ENCODE measurements at places on chromosomes 11 and 22. TPM values are rescaled to one million over a fixed set of nuclear protein-coding genes. Genes with fewer than 3 reads are reported as not detected.

GRCh38 chr11:19290356-19290755 lies 49.6 kb upstream of the E2F8 start:
- H3K27me3 ChIP-seq, result no peaks in the 10 kb centered on the region
- H3K4me3 ChIP-seq, result no peak overlapping the region
- DNase-seq, result no peak
- H3K27ac ChIP-seq, result no peak overlapping the region

DNA sequence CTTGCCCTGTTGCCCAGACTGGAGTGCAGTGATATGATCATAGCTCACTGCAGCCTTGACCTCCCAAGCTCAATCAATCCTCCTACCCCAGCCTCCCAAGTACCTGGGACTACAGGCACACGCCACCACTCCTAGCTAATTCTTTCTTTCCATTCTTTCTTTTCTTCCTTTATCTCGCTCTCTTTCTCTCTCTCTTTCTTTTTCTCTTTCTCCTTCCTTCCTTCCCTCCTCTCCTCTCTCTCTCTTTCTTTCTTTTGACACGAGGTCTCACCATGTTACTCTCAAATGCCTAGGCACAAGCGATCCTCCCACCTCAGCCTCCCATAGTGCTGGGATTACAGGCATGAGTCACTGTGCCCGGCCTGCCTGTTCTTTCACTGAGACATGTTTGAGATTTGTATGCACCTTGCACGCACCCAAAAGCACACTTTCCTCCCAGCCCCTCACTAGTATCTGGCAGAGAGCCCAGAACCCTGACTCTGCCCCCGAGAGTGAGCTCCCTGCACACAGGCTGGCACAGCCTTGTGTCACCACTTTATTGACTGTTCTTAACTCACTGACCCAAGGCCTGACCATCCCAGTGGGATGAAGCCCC lies 56.8 kb downstream of the CD6 start:
- peaks cover 8% of the 10 kb centered on the region for H3K27me3 ChIP-seq
- no peak overlapping the region for H3K27ac ChIP-seq
- H3K4me3 ChIP-seq, result no peak overlapping the region
- H3K4me1 ChIP-seq, result peaks cover 4% of the 10 kb centered on the region
- no peak for DNase-seq
- no peaks in the 10 kb centered on the region for H3K36me3 ChIP-seq

DNA sequence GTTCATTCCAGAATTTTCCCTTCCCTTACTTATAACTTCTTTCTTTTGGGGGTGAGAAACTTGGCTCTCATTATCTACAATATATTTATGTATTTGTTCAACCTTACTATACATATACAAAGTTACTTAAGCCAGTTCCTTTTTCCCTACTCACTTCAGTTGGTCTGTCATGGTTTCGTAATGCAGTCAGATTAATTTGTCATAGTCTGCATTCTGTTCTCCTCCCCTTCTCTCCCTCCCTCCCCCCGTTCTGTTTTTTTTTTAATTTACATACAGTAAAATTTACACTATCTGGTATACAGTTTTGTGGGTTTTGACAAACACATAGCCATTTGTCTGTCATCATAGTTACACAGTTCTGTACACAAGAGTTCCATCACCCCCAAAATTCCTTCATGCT lies 71.8 kb upstream of the ADORA2A start:
- no peaks in the 10 kb centered on the region for H3K27me3 ChIP-seq
- DNase-seq, result no peak
- no peak overlapping the region for H3K4me3 ChIP-seq
- H3K27ac ChIP-seq, result no peak overlapping the region

- no peak overlapping the region for H3K27ac ChIP-seq
- no peak overlapping the region for H3K4me3 ChIP-seq
- no peaks in the 10 kb centered on the region for H3K4me1 ChIP-seq
- no peaks in the 10 kb centered on the region for H3K36me3 ChIP-seq
- DNase-seq, result no peak
- peaks cover 10% of the 10 kb centered on the region for H3K27me3 ChIP-seq
Observed at GRCh38 chr11:122307476-122308035, 191.5 kb upstream of the BLID start.

CNIH2 gene
- 1.7 TPM for total RNA-seq

OR52E4 gene
- total RNA-seq, result not detected

GRCh38 chr11:126405374-126405773 lies 49.9 kb downstream of the ST3GAL4 start:
- H3K36me3 ChIP-seq, result no peaks in the 10 kb centered on the region
- DNase-seq, result no peak
- peak overlapping the region; percentile 76 for H3K27ac ChIP-seq
- no peaks in the 10 kb centered on the region for H3K27me3 ChIP-seq
- H3K4me1 ChIP-seq, result no peaks in the 10 kb centered on the region
- H3K4me3 ChIP-seq, result no peak overlapping the region

- no peaks in the 10 kb centered on the region for H3K4me1 ChIP-seq
- no peak overlapping the region for H3K4me3 ChIP-seq
- H3K27me3 ChIP-seq, result no peaks in the 10 kb centered on the region
- no peak overlapping the region for H3K27ac ChIP-seq
- DNase-seq, result no peak
Observed at GRCh38 chr22:24090581-24090980, 79.5 kb downstream of the CABIN1 start.

OR2D2 gene
- 0.24 TPM for total RNA-seq

RAB3IL1 gene
- total RNA-seq, result 10.8 TPM

- peak overlapping the region; percentile 73 for H3K27ac ChIP-seq
- peaks cover 18% of the 10 kb centered on the region for H3K4me1 ChIP-seq
Observed at GRCh38 chr22:32880893-32881596, 79.5 kb downstream of the TIMP3 start.

OR6T1 gene
- total RNA-seq, result not detected

DNA sequence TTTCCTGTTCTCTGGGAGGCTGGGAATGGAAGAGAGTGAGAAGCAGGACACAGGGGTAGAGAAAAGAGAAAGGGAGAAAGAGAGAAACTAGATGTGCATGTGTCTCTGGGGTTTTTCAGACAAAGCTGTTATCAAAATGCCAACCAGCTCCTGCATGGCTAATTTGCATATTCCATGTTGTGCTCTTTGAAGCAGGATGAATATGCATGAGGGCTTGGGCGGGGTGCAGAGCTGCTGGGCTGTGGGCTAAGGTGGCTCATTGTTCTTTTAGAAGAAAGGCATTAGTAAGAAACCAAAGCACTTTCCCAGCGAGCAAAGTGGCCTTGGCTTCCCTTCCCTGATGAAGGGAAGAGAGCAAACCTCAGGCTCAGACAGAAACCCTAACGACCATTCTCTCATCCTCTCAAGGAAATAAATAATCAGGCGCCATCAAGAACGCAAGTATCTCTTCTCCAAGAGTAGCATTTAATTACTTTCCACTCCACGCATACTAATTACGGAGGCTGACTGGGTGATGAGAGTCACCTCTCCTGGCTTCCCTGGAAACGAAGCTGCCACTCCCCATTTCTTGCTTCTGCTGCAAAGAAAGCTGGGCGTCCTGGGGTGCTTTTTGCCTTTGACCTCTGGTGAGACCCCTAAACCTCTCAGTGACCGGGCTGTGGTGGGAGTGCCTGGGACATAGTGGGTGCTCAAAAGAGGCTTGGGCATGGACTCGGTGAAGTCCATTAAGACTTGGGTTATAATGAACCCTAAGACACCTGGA lies 54.2 kb downstream of the FEZ1 start:
- no peak for DNase-seq
- H3K27me3 ChIP-seq, result peaks cover 16% of the 10 kb centered on the region
- no peak overlapping the region for H3K27ac ChIP-seq
- no peaks in the 10 kb centered on the region for H3K36me3 ChIP-seq
- H3K4me3 ChIP-seq, result no peak overlapping the region
- H3K4me1 ChIP-seq, result no peaks in the 10 kb centered on the region

GRCh38 chr11:133269267-133269666 lies 263.0 kb downstream of the OPCML start:
- DNase-seq, result no peak
- no peaks in the 10 kb centered on the region for H3K4me1 ChIP-seq
- H3K4me3 ChIP-seq, result no peak overlapping the region
- no peak overlapping the region for H3K27ac ChIP-seq

MICAL2 gene
- total RNA-seq, result 55.6 TPM

GRCh38 chr11:1872267-1872985 lies 19.3 kb downstream of the PRR33 start:
- no peaks in the 10 kb centered on the region for H3K36me3 ChIP-seq
- H3K27me3 ChIP-seq, result no peaks in the 10 kb centered on the region
- no peak overlapping the region for H3K27ac ChIP-seq
- H3K4me3 ChIP-seq, result no peak overlapping the region
- no peak for DNase-seq

DNA sequence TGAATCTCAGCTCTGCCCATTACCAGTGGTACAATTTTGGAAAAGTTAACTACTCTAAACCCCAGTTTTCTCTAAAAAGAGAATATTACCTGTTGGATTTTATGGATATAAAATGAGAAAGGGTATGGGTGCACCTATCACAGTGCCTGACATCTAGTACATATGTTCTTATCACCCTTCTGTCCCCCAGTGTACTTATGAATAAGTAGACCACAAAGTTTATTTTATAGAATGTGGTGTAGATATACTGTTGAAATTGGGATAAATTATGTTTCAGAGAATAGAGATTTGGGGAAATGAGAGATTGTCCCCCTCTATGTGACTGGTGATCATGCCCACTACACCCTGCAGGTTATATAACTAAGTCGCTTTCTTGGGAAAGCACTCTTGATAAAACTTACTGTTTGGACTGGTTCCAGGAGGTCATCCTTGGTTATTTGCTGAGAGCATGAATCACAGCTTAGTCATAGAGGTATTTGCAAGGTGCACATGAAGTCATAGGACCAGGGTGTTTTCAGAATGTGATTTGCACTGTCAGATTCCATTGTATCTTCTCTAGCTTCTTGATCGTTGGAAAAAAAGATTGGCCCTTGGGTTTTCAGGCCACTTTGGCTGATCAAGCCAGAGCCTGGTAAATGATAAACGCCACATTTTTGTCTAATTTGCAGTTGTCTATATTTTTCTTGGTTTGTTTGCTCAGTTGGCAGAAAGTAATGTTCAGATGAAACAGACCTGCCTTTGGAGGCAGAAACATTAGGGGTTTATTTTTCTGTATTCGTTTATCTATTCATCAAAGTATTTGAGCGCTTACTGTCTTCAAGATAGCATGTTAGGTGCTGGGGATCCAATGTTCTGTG lies 21.3 kb downstream of the STX3 start:
- peaks cover 4% of the 10 kb centered on the region for H3K36me3 ChIP-seq
- H3K27ac ChIP-seq, result peak overlapping the region; percentile 95
- no peak overlapping the region for H3K4me3 ChIP-seq
- H3K4me1 ChIP-seq, result peaks cover 47% of the 10 kb centered on the region
- peak; percentile 88 for DNase-seq
- H3K27me3 ChIP-seq, result no peaks in the 10 kb centered on the region

GRCh38 chr22:27641049-27641795 lies 160.3 kb downstream of the MN1 start:
- no peak overlapping the region for H3K4me3 ChIP-seq
- no peaks in the 10 kb centered on the region for H3K36me3 ChIP-seq
- peaks cover 24% of the 10 kb centered on the region for H3K4me1 ChIP-seq
- H3K27me3 ChIP-seq, result no peaks in the 10 kb centered on the region

GRCh38 chr11:124168796-124169195 lies 14.3 kb upstream of the OR10D3 start:
- no peak for DNase-seq
- H3K27me3 ChIP-seq, result no peaks in the 10 kb centered on the region
- H3K4me3 ChIP-seq, result no peak overlapping the region
- H3K4me1 ChIP-seq, result no peaks in the 10 kb centered on the region
- H3K27ac ChIP-seq, result no peak overlapping the region
- no peaks in the 10 kb centered on the region for H3K36me3 ChIP-seq

DNA sequence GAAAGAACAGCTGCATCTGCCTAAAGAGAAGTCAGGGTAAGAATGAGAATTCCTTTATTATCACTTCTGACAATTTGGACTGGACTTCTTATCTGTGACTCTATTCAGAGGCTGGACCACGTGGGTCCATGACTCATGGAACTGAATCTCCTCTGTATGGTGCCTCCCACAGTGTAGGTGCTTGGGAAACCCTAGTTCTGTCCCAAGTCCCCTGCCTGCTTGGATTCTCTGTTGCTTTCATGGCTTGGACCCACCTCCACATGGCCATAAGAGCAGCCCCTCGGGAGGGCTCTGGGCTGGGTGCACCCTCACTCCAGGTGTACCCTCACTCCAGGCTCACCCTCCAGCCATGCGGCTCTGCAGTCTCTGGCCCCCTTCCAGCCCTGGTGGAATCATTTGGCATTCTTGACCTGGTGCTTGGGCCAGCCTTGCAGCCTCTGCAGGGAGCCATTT lies 153.4 kb downstream of the CACNA1I start:
- H3K27me3 ChIP-seq, result no peaks in the 10 kb centered on the region
- H3K4me3 ChIP-seq, result no peak overlapping the region
- DNase-seq, result peak; percentile 74
- no peaks in the 10 kb centered on the region for H3K36me3 ChIP-seq
- H3K4me1 ChIP-seq, result peaks cover 7% of the 10 kb centered on the region
- H3K27ac ChIP-seq, result peak overlapping the region; percentile 77

GLYAT gene
- 0.77 TPM for total RNA-seq

DNA sequence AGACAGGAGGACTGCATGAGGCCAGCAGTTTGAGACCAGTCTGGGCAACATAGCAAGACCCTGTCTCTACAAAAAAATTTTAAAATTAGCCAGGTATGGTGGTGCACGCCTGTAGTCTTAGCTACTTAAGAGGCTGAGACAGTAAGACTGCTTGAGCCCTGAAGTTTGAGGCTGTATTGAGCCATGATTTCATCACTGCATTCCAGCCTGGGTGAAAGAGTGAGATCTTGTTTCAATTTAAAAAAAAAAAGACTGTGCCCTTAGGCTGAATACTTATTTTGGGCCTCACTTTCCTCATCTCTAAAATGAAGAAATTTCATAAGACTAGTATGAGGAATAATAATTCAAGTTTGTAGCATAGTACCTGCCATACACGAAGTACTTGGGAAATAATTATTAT lies 6.9 kb downstream of the AQP11 start:
- H3K4me1 ChIP-seq, result peaks cover 4% of the 10 kb centered on the region
- no peak for DNase-seq
- H3K36me3 ChIP-seq, result no peaks in the 10 kb centered on the region

BTBD18 gene
- not detected for total RNA-seq

GRCh38 chr11:96001037-96001436 lies 77.1 kb upstream of the MTMR2 start:
- DNase-seq, result no peak
- H3K4me1 ChIP-seq, result peaks cover 12% of the 10 kb centered on the region
- peak overlapping the region; percentile 3 for H3K27ac ChIP-seq
- no peak overlapping the region for H3K4me3 ChIP-seq
- H3K27me3 ChIP-seq, result no peaks in the 10 kb centered on the region

SLC35F2 gene
- total RNA-seq, result 14.9 TPM

- no peak overlapping the region for H3K4me3 ChIP-seq
- H3K36me3 ChIP-seq, result no peaks in the 10 kb centered on the region
- H3K27me3 ChIP-seq, result no peaks in the 10 kb centered on the region
- DNase-seq, result no peak
- H3K4me1 ChIP-seq, result no peaks in the 10 kb centered on the region
Observed at GRCh38 chr22:50612528-50613221, 12.1 kb downstream of the MAPK8IP2 start.

OR52W1 gene
- not detected for total RNA-seq

DNA sequence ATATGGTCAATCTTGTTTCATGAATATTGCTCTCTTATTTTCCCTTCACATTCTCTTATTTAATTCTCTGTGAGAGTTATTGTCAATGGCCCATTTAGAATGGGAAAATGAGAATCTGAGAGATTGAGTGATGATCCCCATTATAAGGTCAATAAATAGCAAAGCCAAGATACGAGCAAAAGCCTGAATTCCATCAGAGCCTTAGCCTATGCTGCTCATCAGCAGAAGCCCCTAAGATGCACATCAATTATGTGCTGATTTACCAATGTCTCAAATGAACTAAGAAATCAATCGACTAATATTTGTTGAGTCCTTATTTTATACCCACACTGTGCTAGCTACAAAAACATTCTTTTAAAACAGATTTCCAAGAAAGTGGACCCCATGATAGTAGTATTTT lies 330.8 kb upstream of the DDI1 start:
- no peaks in the 10 kb centered on the region for H3K27me3 ChIP-seq
- no peaks in the 10 kb centered on the region for H3K36me3 ChIP-seq
- DNase-seq, result no peak
- H3K4me3 ChIP-seq, result no peak overlapping the region
- H3K27ac ChIP-seq, result no peak overlapping the region

SCGB2A2 gene
- not detected for total RNA-seq
